Hepatocyte (in vitro differentiated cells): ENCODE measurements at places on chromosomes 5 and 9. TPM values are rescaled to one million over a fixed set of nuclear protein-coding genes. Genes with fewer than 3 reads are reported as not detected.

DNA sequence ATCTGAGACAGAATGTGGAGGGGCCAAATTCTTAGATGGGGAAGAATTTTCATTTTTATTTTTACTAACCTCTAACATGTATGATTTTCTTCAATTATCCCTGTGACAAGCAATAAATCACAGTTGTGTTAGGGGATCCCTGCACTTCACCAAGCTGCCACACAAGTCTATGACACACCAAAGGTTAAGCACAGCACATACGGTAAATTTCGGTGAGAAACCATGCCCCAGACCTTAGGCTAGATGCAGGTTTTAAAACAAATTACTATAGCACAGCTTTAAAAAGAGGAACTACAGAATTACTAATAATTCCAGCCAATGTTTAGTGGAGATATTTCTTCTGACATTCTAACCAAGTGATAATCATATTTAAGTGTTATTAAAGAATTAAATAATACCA is 175.7 kb upstream of the RORB start:
- no peak for DNase-seq

DNA sequence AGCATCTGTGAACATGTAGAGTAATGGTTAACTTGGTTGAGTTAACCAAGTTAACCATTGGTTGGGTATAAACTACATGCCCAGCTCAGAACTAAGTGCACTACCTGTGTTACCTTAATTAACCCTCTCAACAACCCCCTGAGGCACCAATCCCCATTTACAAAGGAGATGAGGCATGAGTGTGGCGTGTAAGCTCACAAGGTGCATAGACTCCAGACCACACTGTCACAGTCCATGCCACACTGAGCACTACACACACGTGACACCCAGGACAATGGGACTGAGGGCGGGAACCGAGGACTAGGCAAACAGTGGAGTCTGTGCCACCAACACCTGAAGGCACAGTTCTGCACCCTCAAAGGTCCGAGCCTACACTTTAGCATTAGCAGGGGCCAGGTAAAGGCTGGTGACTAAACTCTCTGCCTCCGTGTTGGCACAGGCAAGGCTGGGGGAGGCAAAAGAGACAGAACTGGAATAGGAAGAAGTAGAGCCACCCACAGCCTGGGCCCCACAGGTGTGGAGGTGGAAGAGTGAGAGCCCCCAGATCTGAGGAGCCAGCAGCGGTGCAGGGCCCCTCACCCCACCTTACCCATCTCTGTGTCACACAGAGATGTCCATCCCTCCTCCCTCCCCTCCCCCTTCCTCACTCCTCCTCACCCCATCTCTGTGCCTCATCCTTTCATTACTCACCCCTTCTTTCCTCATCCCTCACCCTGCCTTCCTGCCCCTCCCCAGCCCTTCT is 2.2 kb upstream of the DNAJB5 start:
- no peak for DNase-seq

DNA sequence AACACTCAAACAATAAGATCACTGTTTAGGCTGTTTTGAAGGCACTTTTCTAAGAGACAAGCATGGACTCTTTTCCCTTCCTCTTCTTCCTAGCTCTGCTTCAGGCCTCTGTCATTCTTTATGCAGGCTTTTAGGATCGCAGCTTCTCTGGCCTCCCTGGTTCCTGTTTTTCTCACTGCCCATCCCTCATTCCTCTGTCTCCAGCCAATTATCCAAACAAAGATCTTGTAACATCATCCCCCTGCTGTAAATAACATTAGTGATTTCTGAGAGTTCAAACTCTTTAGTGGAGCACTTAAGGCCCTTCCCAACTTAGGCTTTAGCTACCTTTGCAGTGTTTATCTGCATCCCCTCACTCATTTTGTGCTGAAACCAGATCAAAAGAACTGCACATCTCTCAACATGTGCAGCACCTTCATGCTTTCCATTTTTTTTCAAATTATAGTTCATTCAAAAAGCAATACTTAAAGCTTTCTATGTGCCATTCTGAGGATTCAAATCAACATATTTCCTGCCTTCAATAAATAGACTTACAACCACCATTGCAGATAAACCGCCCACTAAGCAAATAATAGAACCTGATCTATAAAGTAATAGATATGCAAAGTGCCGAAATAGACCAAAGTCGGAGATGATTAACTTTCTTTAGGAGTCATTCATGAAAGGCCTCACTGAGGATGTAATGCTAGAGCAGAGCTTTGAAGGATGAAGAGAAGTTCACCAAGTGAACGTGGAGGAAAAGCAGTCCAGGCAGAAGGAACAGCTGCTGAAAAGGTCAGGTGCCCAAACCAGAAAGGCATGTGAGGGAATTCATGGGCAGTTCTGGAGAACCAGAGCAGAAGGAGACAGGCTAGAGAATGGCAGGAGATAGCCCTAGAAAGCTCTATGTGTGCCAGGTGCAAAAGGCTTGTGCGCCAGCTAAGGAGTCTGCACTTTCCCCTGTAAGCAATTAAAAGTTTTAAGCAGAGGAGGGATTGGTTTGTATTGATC is 95.8 kb upstream of the ZNF366 start:
- no peak for DNase-seq

DNA sequence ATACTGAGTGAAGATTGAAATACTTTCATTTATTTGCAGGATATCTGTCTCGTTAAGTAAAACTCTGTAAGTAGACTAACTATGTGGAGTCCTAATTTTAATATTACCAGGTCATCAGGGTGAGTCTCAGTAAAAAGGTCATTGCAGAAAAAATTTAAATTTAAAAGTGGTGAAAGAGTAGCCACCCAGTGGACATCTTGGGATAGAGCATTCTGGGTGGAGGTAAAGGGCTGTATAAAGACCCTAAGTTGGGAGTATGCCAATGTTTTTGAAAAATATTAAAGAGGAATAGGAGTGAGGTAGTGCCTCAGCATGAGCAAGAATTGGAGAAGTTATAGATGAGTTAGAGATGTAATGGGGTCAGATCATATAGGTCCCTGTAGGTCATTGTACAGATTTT is 145.5 kb downstream of the HMHB1 start:
- DNase-seq, result no peak

SLC34A3 gene
- total RNA-seq, result 1.8 and 2.7 TPM in 2 replicates

DNA sequence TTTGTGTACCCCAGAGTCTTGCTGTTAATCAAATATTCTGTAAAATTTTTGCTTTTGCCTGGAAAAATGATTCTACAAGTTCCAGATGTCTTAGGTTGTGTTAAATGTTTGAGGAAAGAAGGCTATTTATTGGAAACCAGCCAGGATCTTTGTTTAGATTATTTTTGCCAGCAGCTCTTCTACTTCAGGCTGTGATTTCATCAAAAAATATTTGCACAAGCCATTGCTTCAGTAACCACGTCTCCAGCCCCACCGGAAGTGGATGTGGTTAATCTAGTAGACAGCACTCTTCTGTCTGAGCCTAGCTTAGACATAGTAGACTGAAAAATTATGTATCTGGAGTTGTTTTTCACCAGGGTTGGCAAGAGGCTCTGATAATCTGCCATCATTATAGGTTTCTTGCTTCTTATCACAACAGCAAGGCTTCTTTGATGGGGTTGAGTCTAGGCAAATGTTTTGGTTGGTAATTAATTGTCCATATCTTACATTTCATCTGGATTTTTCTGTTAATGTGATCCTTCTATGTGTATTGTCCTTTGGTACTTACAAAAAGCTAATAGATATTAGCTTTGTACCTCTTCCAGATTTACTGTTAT is 17.1 kb downstream of the KCTD16 start:
- DNase-seq, result peak; percentile 72

- no peak for DNase-seq
Observed at GRCh38 chr5:90901261-90901660, 342.7 kb downstream of the ADGRV1 start.

COL5A1 gene
- 163 and 342 TPM in 2 replicates for total RNA-seq

TNFSF15 gene
- 8.5 and 10.4 TPM in 2 replicates for total RNA-seq
